Endothelial cell of umbilical vein (primary cell): ENCODE measurements at places on chromosomes 2 and 18. TPM values are rescaled to one million over a fixed set of nuclear protein-coding genes. Genes with fewer than 3 reads are reported as not detected.

ARMC9 gene
- total RNA-seq = 19.3 and 24.2 TPM in 2 replicates

CNGA3 gene
- total RNA-seq = not detected in 2 replicates

CHN1 gene
- total RNA-seq = 23.3 and 29.0 TPM in 2 replicates

UGT1A9 gene
- total RNA-seq = not detected in 2 replicates

EVX2 gene
- total RNA-seq = not detected in 2 replicates

AGAP1 gene
- total RNA-seq = 19.5 and 20.9 TPM in 2 replicates

ALLC gene
- total RNA-seq = not detected in 2 replicates

EVA1A gene
- 59.7 and 66.5 TPM in 2 replicates for total RNA-seq

PLCL1 gene
- total RNA-seq = 3.4 and 5.1 TPM in 2 replicates

LHCGR gene
- not detected in 2 replicates for total RNA-seq

COLEC12 gene
- 13.8 and 17.1 TPM in 2 replicates for total RNA-seq

TMEM247 gene
- not detected in 2 replicates for total RNA-seq

PARD3B gene
- 17.7 and 30.9 TPM in 2 replicates for total RNA-seq

PROKR1 gene
- total RNA-seq = not detected in 2 replicates

ALPP gene
- not detected in 2 replicates for total RNA-seq

SAG gene
- total RNA-seq = not detected in 2 replicates

DNA sequence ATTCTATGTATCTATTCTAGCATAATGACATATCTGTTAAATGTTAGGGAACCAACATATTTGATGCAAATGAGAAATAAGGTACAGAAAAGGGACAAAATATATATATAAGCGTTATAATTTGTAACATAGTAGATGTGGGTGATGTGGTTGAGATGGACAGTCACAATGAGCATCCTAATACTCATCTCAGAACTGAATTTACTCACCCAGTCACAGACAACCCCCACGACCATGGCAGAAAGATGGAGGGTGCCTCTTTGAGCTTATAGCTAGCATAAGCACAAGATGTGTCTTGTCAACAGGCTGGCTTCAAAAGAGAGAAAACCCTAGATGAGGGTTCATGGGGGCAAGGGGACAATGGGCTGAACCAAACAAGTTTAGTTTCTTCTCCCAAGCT, 9.1 kb upstream of the DSG3 start:
- no peak for DNase-seq

DNA sequence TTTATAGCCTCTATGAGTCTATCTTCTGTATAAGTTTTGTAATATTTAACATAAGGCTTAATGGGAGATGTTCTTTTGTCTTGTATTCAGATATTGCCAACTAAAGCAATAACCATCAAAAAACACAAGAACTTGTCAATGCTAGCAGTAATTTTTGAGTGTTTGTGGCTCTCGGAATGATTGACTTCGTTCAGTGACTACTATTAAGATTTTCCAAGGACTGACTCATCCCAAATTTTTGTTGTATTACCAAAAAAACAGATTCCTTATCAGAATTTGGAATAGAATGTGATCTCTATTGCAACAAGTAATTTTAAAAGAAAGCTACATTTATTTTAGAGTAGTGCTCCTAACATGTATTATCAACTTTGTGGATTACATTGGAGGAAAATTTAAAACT, 8.1 kb downstream of the NABP1 start:
- DNase-seq = no peak

- DNase-seq = peak; percentile 79
Measured at GRCh38 chr2:138267161-138267901, 234.2 kb upstream of the SPOPL start.

DNA sequence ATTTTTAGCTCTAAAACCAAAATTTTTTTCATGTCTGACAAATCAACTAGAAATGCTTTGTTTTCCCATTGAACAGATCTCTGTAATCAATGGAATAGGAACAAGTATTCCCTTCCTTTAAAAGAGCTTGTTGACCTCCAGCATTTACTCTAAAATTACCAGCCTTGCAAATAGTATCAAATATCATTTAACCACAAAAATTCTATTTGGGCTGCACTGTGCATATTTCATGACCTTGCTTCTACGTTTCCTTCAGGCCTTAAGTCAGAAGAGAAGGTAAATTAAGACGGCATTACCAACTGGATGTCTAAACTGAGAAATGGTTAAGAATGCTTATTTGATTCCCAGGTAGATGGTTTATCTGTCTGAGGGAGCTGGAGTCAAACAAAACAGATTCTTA, 33.3 kb upstream of the NRXN1 start:
- no peak for DNase-seq

GRCh38 chr2:288758-289361, 969 bp upstream of the ALKAL2 start:
- no peak for DNase-seq

DNA sequence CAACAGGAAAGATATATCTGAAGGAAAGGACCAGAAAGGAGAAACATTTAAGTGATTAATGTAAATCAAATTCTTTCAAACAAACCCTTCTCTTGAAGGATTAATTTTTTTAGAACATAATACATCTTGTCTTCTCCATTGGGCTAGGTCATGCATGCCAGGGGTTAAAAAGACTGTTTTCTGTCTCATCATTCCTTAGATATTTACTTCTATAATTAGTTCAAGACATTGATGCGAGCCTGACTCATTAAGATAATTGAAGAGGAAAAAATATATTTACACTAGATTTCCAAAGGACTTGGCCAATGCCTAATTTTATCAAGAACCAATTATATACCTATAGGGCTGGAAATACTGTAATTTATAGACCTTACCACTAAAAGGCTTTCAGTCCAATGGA, 166.6 kb upstream of the SETBP1 start:
- DNase-seq = no peak

- peak; percentile 62 for DNase-seq
Measured at GRCh38 chr2:55948176-55948923, 24.8 kb upstream of the EFEMP1 start.

DNA sequence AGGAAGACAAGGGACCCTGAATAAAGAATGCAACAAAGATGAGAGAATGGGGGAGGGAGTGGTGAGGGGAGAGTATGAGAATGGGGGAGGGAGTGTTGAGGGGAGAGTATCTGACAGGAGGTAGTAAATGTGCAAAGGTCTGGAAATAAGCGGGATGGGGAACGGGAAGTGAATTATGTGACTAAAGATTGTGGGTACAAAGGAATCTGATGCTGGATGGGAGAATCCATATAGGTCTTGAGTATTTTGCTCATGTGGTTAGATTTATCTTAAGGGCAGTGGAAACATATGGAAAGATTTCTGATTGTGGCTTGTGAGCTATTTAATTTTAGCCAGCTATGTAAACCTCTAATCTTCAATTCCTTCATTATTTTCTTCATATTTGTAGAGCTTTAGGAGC, 593.4 kb downstream of the DCC start:
- DNase-seq = no peak

GRCh38 chr2:188808947-188809355, 165.2 kb upstream of the COL3A1 start:
- no peak for DNase-seq

DNA sequence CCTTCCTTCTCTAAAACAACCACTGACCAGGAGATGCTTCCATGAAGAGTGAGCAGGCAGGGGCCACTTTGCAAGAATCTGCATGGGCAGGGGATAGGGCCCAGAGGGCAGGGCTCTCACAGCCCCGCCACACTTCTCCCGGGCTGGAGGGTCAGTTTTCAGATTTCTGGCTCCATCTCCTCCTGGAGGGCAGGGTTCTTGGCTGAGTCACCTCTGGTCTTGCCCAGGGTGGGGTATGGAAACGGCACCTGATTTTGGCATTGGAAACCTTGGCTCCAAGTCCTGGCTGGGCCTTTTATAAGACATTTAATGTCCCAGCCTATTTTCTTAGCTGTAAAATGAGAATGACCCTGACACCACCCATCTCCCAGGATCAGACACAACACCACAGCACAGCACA, 27.6 kb upstream of the ASPRV1 start:
- no peak for DNase-seq

- no peak for DNase-seq
Measured at GRCh38 chr2:182611009-182611408, 105.0 kb upstream of the DNAJC10 start.

DNA sequence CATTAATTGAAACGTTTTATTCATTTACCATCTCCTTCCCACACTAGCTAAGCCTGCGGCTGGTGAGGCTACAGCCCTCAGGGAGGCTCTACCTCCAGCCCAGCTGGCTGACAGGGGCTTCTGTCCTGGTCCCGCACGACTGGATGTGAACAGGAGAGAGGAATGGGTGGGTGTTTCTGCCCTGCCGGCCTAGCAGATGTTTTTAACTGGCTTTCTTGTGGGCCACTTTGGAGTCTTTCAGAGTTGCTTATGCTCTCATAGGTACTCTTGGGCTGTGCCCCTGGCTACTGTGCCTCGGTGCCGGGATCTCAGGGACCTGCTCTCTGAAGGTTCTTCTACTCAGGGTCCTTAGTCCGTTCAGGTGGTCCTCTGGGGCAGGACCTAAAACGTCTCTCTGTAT, 184.3 kb upstream of the TWIST2 start:
- DNase-seq = no peak

DNA sequence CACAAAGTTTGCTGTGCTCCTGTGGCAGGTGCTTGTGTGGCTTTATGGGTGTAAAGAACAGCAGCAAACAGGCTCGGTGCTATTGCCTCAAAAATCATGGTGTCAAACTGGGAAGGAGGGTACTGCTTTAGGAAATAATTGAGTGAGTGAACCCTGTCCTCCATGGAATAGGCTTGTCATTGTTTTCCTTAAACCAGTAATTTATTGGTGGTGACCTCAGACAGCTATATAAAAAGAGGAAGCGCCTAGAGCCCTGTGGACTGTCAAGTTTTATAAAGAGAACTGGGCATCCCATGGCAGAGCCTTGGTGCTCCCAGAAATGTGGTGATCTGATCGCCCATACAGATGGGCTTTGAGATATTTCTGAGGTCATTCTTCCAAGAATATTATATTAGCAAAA, 4.7 kb upstream of the CXCR4 start:
- DNase-seq = no peak

- no peak for DNase-seq
Measured at GRCh38 chr2:218019411-218020060, 16.7 kb upstream of the TNS1 start.

DNA sequence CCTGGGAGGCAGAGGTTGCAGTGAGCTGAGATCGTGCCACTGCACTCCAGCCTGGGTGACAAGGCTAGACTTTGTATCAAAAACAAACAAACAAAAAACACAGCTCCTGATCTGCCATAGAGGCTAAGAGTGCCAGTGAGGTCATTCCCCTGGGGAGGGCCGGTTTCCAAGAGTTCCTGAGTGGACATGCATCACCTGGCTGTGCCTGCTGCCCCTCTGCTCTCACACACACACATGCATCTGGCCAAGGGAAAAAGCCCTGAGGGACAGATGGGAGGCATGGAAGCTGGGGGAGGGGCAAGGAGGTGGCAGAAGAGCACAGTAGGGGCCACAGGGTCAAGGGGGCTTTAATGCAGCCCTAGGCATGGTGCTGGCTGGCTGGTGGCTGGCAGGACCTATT, 60.4 kb downstream of the ZBTB7C start:
- no peak for DNase-seq

GRCh38 chr2:127575941-127576432, 40.5 kb downstream of the MYO7B start:
- DNase-seq = no peak

- no peak for DNase-seq
Measured at GRCh38 chr18:63603772-63604171, 16.6 kb downstream of the SERPINB13 start.

GRCh38 chr2:38068234-38068633, 7.7 kb downstream of the CYP1B1 start:
- DNase-seq = no peak

GRCh38 chr2:31287654-31288053, 53.7 kb downstream of the EHD3 start:
- DNase-seq = peak; percentile 68

- DNase-seq = no peak
Measured at GRCh38 chr2:154484338-154485099, 214.0 kb upstream of the KCNJ3 start.

- peak; percentile 75 for DNase-seq
Measured at GRCh38 chr2:187299122-187299906, 148.7 kb downstream of the CALCRL start.

DNA sequence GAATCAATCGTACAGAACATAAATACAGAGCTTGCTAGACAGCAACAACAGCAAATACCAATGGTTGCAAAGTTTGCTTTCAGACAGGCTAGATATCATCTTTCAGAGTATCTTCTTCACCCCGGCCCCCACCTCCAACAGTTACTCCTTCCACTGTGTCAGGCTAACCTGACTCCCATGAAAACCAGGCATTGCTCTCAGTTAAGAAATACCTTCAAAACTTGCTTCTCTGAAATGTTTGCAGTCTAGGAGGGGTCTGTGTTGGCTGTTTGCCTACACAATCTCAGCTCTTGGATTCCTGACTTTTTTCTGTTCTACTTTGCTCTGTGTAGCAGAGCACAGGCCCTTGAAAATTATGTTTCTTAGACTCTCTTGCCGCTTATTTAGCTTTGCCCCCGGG, 599.5 kb upstream of the SYT4 start:
- DNase-seq = no peak

GRCh38 chr2:31075941-31076590, 62.2 kb downstream of the GALNT14 start:
- no peak for DNase-seq

- no peak for DNase-seq
Measured at GRCh38 chr2:186910996-186911395, 62.0 kb upstream of the ZSWIM2 start.

- no peak for DNase-seq
Measured at GRCh38 chr2:38170067-38170466, 94.1 kb upstream of the CYP1B1 start.

- DNase-seq = no peak
Measured at GRCh38 chr18:77524909-77525308, 275.3 kb downstream of the GALR1 start.

DNA sequence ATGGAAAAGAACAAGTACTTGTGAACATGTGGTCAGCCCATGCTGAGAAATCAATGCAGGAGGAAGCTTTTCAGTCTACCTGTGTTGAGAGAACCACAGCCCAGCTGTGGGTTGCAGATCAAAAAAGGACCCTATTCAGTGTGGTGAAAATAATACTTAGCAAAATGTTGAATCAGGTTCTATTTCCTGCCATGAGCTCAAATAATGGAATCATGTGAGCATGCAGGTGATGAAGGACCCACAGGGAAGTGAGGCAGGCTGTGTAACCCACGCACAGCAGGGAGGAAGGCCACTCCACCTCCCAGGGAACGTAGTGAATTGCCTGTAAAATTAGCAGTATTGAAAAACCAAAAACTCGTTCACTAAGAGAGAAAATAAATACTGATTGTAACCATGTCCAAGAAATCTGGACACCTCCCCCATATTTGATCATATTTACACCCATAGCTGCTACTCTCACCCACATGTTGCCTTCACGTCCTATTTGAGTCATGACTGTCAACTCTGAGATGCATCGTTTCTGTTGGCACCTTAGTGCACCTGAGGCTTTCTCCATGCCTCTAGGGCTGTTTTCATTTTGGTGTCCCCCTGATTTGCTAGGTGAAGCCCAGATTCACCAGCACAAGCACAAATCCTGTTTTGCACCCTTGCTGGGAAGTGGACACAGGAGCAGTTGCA, 20.5 kb upstream of the BCL2L11 start:
- no peak for DNase-seq

DNA sequence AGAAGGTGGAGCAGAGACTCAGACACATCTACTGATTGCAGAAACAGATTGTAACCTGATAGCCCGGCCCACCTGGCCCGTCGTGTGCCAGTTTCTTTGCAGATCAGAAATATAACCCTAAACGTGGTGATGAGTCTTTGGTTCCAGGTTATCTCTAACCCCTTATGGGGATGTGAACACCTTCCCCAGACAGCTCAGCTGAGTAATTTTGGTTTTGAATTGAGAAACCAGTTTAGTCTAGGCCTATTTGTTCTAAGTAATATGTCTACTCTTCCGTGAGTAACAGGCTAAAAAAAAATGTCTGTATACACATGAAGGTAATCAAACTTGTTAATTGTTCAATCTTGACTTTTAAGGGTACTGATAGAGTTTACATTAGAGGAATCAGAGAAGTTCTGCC, 35.7 kb downstream of the RASGRP3 start:
- DNase-seq = no peak
